Stimulated activated CD4-positive, alpha-beta T cell treated with anti-CD3 and anti-CD28 coated beads, Interleukin-4, amount 100 ng/mL, for 1 hour (primary cell): ENCODE measurements at places on chromosomes 12 and 14.
A peak's percentile ranks its signal among the peaks of the same experiment; 100 is the strongest.

GRCh38 chr14:29444805-29445204, 482.8 kb downstream of the PRKD1 start:
- no peak for DNase-seq

- DNase-seq: no peak
Observed at GRCh38 chr12:130703733-130704375, 12.2 kb downstream of the RIMBP2 start.

GRCh38 chr12:82595941-82596340, 90.8 kb upstream of the TMTC2 start:
- no peak for DNase-seq

GRCh38 chr14:92041203-92041602, 1.3 kb upstream of the TRIP11 start:
- no peak for DNase-seq

DNA sequence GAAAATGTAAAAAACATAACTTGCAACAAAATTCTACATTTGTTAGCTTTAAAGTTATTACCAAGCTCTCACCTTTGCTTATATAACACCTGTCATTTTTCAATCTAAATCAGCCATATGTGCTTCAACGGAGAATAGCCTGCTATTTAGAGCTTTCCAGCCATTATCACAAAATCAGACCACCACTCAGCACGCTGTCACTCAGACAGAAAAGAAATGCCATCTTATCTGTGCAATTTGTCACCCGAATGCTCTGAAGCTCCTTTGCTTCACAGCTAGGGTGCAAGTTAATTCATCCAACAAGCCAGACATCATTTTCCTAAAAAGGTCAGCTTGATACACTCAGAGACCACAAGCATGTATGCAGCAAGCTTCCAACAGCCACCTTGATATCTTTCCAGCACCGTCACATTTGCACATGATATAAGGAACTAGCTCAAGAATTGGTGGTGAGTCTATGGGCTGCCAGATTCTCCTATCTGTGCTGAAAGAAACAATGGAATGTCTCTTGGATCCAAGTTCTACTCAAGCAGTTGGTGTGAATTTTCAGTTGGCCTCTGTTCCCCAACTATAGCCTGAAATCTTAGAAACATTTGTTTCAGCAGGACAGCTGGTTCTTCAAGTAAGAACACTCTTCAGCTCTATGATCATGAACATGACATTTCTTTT, 20.0 kb upstream of the IFNG-AS1 start:
- DNase-seq: no peak

GRCh38 chr14:40004871-40005500, 572.8 kb upstream of the FBXO33 start:
- DNase-seq: no peak

GRCh38 chr14:91253795-91254323, 9.4 kb upstream of the GPR68 start:
- no peak for DNase-seq

DNA sequence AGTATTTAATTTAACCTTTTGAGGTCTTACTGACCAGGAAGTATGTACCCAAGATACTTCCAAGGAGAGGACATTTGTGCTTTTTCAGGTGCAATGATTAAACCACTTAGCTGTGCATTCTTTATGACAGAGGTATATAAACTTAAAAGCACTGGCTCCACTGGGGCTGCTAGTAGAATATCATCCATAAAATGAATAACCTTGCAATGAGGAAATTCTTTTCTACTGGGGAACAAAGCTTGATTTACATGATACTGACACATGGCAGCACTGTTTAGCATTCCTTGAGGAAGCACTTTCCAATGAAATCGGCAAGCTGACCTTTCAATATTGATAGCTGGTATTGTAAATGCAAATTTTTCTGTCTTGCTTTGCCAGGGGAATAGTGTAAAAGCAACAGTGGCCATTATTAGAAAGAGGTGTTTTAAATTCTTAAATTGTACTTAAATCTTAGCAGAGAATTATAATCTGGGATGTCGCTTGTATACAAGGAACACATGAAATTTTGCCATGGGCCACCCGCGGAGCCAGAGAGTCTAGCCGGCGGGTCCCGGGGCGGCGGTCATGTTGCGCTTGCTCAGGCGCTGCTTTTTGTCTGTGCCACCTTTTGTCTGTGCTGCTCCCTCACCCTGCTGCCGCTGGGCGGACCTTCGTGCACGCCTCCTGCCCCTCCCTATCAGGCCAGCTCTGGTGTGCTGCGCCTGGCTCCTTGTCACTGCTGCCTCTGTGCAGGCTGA, 20.9 kb upstream of the BLTP3B start:
- peak; percentile 71 for DNase-seq

GRCh38 chr14:36556811-36557433, 25.5 kb downstream of the NKX2-8 start:
- DNase-seq: peak; percentile 31

- DNase-seq: no peak
Observed at GRCh38 chr14:92617581-92617980, 104.0 kb downstream of the RIN3 start.

- no peak for DNase-seq
Observed at GRCh38 chr14:54503486-54503885, 6.2 kb upstream of the CGRRF1 start.

- DNase-seq: no peak
Observed at GRCh38 chr12:89947437-89948270, 239.0 kb upstream of the ATP2B1 start.

DNA sequence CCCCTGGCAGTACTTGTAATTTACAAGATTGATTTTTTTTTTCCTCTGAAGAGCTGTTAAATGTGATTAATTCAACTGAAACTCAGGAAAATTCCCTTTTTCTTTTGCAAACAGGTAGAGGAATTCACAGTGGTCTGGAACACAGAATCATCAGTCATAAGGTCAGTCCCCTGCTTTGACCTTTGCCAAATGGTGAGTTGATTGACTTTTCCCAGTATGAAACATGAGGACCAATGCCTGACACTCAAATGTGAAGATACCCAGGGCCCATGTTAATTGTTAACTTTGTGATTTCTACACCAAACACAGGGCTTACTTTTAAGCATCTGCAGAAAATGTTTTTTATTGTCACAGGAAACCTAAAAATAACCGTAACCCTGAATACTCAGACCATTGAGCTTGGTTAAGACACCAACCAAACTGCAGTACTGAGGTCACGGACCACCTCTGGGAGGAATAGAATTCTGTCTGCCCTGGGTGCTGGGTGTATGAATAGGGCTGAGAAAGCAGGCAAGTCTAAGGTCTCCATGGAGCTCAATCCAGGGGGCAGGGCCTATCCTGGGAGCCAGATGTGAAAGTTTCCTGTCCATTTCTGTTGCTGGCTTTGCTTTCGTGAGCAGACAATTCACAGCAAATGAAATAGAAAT, 192.4 kb downstream of the TMX1 start:
- DNase-seq: no peak

GRCh38 chr12:28844718-28845117, 304.4 kb upstream of the FAR2 start:
- DNase-seq: no peak

DNA sequence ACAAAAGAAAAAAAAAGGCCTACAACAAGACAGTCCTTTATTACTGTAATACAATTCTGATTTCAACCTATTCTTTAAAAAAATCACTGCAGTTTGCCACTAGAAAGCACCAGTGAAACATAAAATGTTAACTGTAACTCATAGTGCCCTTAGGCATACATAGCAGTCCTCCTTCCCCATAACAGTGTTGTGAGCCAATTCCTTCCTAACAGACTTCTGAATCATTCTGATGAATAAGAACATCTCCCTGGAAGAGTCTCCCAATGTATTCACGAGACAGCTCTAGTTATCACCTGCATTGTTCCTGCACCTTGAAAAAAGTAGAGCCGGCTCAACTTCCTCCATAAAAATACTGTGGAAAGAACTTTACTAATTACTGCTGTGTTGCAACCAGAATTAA, 213.6 kb upstream of the FSCB start:
- DNase-seq: no peak

DNA sequence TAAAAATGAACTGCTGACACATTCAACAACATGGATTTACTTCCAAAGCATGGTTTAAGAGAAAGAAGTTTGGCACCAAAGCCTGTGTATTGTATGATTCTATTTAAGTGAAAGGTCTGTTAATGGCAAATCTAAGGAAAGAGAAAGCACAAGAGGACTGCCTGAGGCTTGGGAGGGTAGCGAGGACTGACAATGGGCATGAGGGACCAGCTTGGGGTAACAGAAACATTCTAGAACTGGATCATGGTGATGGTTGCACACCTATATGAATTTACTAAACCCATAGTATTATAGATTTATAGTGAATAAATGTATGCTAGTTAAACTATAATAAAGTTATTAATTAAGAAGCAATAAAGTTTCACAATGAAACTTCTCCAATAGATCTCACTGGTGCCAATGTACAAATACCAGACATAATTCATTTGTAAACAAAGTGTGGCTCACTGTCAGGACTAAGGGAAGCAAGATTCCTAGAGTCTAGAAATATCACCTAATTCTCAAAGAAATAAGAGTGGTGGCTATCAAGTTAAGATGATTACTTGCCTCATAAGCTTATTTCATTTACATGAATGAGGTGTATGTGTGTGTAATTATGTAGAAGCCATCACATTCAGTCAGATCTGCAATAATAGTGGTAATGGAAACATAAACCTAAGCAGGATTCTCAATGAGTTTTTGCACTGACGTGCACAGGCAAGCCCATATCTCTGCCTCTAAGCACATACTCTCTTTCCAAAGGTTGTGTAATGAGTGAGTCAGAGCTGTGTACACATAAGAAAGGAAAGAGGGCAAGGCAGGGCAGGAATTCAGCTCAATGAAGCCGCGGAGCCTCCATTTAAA, 353.4 kb downstream of the KCNH5 start:
- no peak for DNase-seq

- DNase-seq: no peak
Observed at GRCh38 chr14:38669027-38669426, 413.1 kb upstream of the CLEC14A start.

DNA sequence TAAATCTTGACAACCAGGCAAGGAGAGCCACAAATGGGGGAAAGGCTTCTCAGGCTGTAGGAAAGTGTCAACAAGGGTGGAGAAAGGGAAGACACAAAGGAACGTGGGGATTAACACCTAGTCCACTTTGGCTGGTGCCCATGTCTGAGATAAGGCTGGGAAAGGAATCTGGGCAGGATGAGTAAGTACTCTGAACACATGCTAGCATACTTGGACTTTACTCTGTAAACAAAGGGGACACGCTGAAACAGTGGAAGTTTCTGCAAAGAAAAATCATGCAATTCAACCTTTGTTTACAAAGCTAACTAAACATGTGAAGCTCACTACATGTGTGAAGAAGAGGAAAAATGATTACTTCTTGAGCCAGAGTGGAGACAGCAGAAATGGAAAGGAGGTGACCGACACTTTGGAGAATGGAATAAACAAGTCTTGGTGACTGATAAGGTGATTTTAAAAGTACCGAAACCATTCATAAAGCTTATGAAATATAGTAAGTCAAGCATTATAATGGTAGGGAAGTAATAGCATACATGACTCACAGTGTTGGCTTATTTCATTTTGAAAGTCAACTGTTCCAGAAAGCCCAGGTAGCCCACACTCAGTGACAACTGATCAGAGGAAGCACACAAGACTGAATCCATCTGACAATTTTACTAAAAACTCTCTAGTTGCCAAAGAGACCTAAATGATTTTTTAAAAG, 13.2 kb downstream of the CPNE8 start:
- no peak for DNase-seq

- no peak for DNase-seq
Observed at GRCh38 chr12:54128416-54128815, 60.4 kb downstream of the SMUG1 start.

- no peak for DNase-seq
Observed at GRCh38 chr12:106255493-106255892, 7.7 kb upstream of the CKAP4 start.

DNA sequence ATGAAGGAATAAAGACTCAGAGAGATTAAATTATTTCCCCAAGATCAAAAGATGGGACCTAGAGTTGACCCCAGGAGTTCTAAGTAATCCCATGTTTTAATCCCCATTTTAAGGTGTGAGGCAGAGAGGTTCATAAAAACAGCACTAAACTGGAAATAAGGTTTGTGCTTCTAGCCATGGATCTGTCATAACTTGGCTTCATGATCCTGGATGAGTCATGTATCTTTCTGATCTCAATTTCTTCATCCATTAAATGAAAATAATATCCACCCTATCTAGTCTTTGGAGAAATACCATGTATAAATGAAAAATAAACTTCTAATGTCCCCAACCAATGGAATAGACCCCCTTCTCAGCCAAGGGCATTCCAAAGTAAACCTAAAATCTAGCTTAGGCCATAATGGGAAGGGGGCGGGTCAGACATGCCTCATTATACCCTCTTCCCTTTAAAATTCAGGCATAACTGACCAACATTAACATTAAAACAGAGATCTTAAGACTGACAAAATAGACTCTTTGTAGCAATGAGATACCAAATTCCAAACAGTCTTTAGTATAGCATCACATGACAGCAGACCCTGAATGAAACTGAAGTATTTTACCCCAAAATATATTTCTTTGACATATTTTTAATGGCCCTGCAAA, 47.8 kb downstream of the SLC41A2 start:
- no peak for DNase-seq

DNA sequence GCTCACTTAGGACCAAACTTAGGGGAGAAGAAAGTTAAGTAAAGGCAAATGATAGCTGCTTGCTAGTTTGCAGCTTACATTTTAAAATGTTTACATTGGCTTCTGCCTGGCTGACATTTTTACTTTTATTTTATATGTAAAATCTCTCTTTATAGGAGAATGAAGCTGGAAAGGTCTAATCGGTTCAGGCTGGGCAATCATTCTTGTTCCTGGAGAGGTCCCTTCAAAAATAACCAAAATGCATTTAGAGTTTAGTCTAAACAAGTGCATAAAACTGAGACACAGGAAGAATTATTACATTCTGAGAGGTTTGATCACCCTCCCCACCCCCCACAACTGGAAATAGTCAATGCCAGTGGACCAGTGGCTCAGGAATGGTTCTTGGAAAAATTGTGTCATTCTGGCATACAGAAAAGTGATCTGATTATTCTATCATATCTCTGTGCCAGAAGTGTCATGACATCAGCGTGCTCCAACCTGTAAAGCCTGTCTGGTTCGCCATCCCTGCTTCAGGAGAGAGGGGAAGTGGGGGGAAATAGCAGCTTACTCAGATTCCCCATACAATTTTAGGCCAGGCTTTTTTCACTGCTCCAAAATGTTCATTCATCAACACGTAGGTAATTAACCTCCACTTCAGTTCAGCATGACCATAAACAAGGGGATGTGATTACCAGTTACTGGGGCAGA, 4.2 kb downstream of the PRICKLE1 start:
- no peak for DNase-seq

GRCh38 chr14:68047906-68048305, 228.3 kb downstream of the RAD51B start:
- DNase-seq: no peak

GRCh38 chr12:88393017-88393767, 187.1 kb downstream of the KITLG start:
- DNase-seq: no peak

- no peak for DNase-seq
Observed at GRCh38 chr12:62761658-62762057, 173.3 kb downstream of the PPM1H start.
